ENCODE measurements at places on chromosomes 5 and 9. TPM values are rescaled to one million over a fixed set of nuclear protein-coding genes. Genes with fewer than 3 reads are reported as not detected.

Gene WHRN
- polyA plus RNA-seq: 24.8 TPM

Gene PITX1
- not detected for polyA plus RNA-seq

DNA sequence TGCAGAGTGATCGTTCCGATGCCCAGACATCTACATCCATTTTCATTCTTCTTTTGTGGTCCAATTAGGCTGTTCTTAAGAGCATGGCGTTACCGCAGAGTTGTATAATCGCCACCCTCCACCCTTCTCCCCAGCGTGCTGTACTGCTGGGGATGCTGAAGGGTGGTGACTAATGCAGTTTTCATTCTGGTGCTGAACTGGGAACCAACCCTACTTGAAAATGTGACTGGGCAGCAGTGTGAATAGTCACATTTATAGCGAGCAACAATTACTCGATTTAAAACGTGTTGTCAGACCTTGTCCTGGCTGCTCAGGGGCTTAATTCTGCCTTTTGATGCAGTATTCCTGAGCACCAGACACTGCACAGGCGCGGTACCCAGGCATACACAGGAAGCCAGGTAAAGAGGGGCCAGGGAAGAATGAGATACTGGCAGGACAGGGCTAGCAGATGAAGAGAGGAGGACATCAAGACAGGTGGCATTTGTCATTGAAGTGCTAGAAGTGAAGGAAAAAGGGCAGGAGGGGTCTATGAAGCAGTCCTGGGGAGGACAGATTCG is 719 bp upstream of the ISCA1 start:
- no peak for DNase-seq

- DNase-seq: no peak
Measured at GRCh38 chr5:116785106-116785505, 210.5 kb upstream of the SEMA6A start.

Gene SPINK13
- 0.30 TPM for polyA plus RNA-seq

DNA sequence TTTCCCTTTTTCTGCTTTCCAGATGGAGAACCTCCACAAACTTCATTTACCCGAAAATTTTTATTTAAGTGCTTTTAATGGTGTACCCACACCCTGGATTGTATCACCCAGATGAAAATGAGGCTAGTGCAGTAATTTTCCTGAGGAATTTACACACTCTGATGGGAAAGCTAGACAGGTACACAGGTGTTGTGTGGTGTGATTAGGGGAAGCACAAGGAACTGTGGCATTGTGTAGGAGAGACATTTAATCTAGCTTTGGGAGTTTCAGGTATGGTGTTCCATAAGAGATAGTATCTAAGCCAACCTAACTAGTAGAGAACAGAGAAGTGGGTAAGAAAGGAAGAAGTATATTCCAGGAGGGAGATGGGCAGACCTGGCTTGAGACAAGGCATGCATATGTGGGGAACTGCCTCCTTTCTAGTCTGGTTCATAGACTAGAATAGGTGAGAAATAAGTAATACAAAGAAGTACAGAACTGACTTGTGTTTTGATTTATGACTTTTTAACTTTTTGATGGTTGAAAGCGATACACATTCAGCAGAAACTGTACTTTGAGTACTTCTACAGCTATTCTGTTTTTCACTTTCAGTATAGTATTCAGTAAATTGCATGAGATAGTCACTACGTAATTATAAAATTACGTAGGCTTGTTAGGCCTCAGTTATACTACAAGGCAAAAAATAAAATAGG is 22.9 kb upstream of the ROPN1L start:
- no peak for DNase-seq

Gene TAF1L
- polyA plus RNA-seq: 0.09 TPM

- peak; percentile 77 for DNase-seq
Measured at GRCh38 chr5:177132136-177133095, 1.2 kb upstream of the NSD1 start.

Gene SPATA31D4
- not detected for polyA plus RNA-seq

Gene GZMA
- 0.24 TPM for polyA plus RNA-seq

DNA sequence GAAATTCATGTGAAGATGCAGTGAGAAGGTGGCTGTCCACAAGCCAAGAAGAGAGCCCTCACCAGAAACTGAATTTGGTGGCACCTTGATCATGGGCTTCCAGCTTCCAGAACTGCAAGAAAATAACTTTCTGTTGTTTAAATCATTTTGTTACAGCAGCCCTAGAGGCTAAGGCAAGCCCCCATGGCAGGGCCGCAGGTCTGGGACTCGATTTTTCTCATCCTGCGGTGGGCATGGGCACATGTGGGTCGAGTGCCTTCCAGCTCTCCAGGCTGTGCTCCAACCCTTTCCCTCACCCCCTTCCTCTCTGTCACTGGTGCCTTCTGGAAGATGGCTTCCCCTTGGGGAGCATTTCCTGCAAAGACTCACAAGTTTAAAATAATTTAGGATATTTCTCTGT is 40.7 kb downstream of the AHRR start:
- DNase-seq: no peak

Gene SLC46A2
- polyA plus RNA-seq: 0.14 TPM

GRCh38 chr9:86075132-86076109 is 23.9 kb downstream of the GOLM1 start:
- DNase-seq: no peak

GRCh38 chr9:130090915-130091314 is 37.2 kb downstream of the GPR107 start:
- no peak for DNase-seq

Gene ZNG1A
- 45.1 TPM for polyA plus RNA-seq

All from spinal cord (tissue), 10 donors.